ENCODE measurements at places on chromosomes 2 and 18. TPM values are rescaled to one million over a fixed set of nuclear protein-coding genes. Genes with fewer than 3 reads are reported as not detected.

DNA sequence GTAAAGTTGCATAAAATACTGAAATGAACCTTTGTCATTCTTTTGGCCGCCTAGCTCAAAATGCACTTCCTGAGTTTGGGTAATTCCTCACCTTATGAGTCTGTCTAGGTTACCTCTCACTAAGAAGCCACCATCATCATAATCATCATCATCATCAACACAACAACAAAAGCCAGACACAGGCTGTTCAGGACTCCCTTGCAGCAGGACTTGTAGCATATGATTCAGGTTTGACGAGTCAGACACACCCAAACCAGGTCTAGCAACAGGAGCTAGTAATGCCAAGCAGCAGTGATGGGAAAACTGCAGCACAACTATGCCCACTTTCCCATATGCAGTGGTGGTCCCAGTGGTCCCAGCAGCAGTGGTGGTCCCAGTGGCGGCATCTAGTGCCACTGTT is 2.8 kb upstream of the SGO2 start:
- H3K27me3 ChIP-seq, result peaks cover 11% of the 10 kb centered on the region
- peaks cover 9% of the 10 kb centered on the region for H3K4me1 ChIP-seq
- no peak overlapping the region for H3K27ac ChIP-seq
- H3K4me3 ChIP-seq, result no peak overlapping the region

DNA sequence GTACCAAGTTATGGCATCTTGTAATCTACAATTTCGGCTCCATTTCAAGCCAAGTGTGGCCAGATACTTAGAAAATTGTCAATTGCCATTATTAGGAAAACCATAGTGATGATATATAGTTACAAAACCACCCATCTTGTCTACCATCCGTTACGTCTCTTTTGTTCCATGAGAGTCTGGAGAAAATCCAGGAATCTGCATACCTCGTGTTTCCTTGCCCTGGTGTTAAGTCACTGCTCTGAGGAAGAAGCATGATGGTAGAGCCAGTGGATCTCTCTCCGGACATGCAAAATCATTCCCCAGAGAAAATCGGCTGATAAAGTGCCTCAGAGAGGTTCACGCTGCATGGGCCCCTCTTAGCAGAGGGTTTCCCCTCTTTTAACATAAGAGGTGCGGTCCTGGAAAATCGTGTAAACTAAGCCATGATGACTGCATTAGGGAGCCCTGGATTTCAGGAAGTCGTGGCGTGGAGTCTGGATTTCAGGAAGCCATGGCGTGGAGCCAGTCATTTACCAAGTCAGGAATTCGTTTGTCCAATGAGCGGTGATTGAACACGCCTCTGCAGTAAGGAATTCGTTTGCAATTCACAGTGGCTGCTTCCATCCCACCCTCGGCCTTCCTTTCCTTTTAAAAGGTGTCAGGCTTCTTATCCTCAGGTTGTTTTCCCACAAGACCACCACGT is 158.5 kb upstream of the TPO start:
- no peak overlapping the region for H3K27ac ChIP-seq
- no peak overlapping the region for H3K4me3 ChIP-seq
- peaks cover 30% of the 10 kb centered on the region for H3K27me3 ChIP-seq
- H3K36me3 ChIP-seq, result no peaks in the 10 kb centered on the region
- no peak for ATAC-seq

DNA sequence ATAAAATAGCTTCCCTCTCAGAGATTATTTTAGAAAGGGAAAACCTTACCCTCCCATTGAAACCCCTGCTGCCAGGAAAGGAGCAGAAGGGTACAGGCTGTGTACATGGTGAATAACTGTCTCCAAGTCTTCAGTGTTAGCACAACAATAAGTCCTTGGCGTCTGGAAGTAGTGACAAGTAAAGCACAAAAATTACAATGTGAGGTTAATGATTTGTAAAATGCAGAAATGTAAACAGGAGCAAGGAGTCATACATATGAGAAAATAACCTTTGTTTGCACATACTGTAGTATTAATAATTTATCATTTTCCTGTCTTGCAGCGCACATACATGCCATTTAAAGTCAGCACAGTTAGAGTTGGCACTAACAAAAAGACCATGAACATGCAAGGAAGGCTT is 40.5 kb downstream of the ABHD3 start:
- H3K27ac ChIP-seq, result no peak overlapping the region
- no peaks in the 10 kb centered on the region for H3K27me3 ChIP-seq
- H3K36me3 ChIP-seq, result peaks cover 13% of the 10 kb centered on the region
- ATAC-seq, result no peak

GRCh38 chr2:236105955-236106607 is 62.1 kb downstream of the GBX2 start:
- no peak overlapping the region for H3K4me3 ChIP-seq
- no peaks in the 10 kb centered on the region for H3K27me3 ChIP-seq
- no peaks in the 10 kb centered on the region for H3K36me3 ChIP-seq

DNA sequence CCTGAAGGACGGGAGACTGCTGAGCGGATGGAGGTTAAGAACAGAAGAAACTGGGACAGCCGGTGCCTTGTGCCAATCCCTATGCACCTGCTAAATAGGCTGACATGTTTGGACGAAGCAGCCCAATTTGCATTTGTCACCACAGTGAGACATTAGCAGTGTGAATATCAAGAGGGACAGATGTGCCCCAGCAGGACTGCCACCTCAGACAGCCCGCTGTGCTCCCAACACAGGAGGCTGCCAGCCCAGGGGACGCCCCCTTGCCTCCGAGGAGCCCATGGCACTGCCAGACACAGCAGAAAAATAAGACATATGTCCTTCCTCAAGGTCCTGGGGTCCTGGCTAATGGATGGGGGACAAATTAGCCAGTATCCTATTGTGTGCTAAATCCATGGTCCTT is 306.7 kb upstream of the POU3F3 start:
- no peaks in the 10 kb centered on the region for H3K27me3 ChIP-seq
- H3K27ac ChIP-seq, result no peak overlapping the region
- no peak for ATAC-seq
- no peaks in the 10 kb centered on the region for H3K4me1 ChIP-seq
- no peaks in the 10 kb centered on the region for H3K36me3 ChIP-seq

DNA sequence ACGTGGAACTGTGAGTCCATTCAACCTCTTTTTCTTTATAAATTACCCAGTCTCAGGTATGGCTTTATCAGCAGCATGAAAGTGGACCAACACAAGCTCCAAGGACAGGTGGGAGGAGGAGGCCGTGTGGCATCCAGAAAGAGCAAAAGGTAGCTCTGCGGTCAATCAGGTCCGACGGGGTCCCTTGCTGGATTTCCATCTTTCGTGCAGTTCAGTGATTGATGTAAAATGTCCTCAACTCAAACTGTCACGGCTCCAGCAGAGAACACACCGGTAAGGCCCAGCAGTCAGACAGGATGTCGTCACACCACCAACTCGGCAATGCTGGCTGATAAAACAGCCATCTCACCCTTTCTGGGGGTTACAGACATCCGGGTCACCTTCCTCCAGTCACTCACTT is 123.3 kb downstream of the PXDN start:
- peaks cover 6% of the 10 kb centered on the region for H3K27me3 ChIP-seq
- no peak for ATAC-seq
- no peak overlapping the region for H3K4me3 ChIP-seq
- no peaks in the 10 kb centered on the region for H3K36me3 ChIP-seq
- no peak overlapping the region for H3K27ac ChIP-seq
- H3K4me1 ChIP-seq, result peaks cover 9% of the 10 kb centered on the region

DNA sequence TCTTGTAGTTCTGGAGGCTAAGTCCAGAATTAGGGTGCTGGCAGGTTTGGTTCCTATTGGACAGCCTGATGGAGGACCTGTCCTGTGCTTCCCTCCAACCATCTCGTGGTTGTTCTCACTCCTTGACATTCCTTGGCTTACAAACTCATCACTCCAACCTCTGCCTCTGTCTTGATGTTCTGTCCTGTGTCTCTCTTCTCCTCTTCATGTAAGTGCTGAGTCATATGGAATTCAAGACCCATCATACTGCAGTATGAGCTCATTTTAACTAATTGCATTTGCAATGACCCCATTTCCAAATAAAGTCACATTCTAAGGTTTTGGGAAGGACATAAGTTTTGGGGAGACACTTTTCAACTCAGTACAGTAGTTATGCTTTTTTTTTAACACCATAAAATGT is 374.7 kb downstream of the TRIB2 start:
- no peak for ATAC-seq
- H3K27ac ChIP-seq, result no peak overlapping the region
- no peaks in the 10 kb centered on the region for H3K36me3 ChIP-seq
- H3K4me1 ChIP-seq, result no peaks in the 10 kb centered on the region
- no peaks in the 10 kb centered on the region for H3K27me3 ChIP-seq
- no peak overlapping the region for H3K4me3 ChIP-seq

- no peak overlapping the region for H3K27ac ChIP-seq
- no peak overlapping the region for H3K4me3 ChIP-seq
- no peaks in the 10 kb centered on the region for H3K36me3 ChIP-seq
These were observed 81.5 kb downstream of the MAPRE2 start for GRCh38 chr18:35122586-35123224.

- no peaks in the 10 kb centered on the region for H3K4me1 ChIP-seq
- H3K36me3 ChIP-seq, result no peaks in the 10 kb centered on the region
- no peak overlapping the region for H3K27ac ChIP-seq
- H3K27me3 ChIP-seq, result peaks cover 23% of the 10 kb centered on the region
- no peak overlapping the region for H3K4me3 ChIP-seq
These were observed 344.2 kb downstream of the MTX2 start for GRCh38 chr2:176613323-176613987.

DNA sequence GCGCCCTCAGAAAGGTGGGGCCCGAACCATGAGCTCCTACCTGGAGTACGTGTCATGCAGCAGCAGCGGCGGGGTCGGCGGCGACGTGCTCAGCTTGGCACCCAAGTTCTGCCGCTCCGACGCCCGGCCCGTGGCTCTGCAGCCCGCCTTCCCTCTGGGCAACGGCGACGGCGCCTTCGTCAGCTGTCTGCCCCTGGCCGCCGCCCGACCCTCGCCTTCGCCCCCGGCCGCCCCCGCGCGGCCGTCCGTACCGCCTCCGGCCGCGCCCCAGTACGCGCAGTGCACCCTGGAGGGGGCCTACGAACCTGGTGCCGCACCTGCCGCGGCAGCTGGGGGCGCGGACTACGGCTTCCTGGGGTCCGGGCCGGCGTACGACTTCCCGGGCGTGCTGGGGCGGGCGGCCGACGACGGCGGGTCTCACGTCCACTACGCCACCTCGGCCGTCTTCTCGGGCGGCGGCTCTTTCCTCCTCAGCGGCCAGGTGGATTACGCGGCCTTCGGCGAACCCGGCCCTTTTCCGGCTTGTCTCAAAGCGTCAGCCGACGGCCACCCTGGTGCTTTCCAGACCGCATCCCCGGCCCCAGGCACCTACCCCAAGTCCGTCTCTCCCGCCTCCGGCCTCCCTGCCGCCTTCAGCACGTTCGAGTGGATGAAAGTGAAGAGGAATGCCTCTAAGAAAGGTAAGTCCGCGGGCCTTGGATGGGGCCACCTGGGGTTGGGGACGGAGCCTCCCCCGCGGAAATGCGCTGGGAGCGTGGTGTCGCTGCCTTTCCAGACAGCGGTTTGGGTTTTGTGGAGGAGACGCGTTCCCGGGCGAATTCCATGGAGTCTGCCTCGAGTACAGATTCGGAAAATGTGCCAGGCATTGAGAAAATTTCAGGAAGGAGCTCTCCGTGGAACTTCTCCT is 559 bp downstream of the HOXD1 start:
- H3K4me1 ChIP-seq, result peaks cover 13% of the 10 kb centered on the region
- peak overlapping the region; percentile 64 for H3K4me3 ChIP-seq
- H3K27ac ChIP-seq, result peak overlapping the region; percentile 68
- peak; percentile 34 for ATAC-seq

- H3K4me3 ChIP-seq, result no peak overlapping the region
- no peaks in the 10 kb centered on the region for H3K27me3 ChIP-seq
- no peak for ATAC-seq
- no peak overlapping the region for H3K27ac ChIP-seq
- no peaks in the 10 kb centered on the region for H3K4me1 ChIP-seq
These were observed 77.0 kb upstream of the TMEM200C start for GRCh38 chr18:5972298-5972697.

CPLX4 gene
- total RNA-seq, result not detected

CXCR1 gene
- 1.8 TPM for total RNA-seq

DNAJC27 gene
- total RNA-seq, result 14.2 TPM

ANKRD44 gene
- total RNA-seq, result 33.1 TPM
